Chondrocyte (in vitro differentiated cells): ENCODE measurements at places on chromosomes 5 and 9. TPM values are rescaled to one million over a fixed set of nuclear protein-coding genes. Genes with fewer than 3 reads are reported as not detected.

The ADAMTSL1 gene
- 0.41 to 2.0 TPM (median 1.0 TPM) in 3 replicates for total RNA-seq

DNA sequence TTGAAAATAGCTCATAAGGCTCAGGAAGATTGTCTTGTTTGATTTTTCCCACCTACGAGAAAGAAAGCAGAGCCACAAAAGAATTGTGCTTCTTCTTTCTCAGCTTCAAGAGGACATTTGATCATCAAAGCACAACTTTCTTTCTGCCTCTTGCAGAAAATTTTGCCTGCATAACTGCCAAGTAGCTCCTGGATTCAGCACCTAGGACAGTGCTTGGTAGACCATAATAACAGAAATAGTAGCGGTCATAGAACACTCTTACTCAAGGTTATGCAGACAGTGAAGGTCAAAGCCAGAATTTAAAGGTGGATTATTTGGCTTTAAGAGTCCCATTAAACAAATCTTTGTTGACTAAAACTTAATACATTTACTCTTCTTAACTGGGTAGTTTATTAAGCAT lies 594.7 kb upstream of the CCNG1 start:
- H3K27me3 ChIP-seq: no peaks in the 10 kb centered on the region
- H3K4me1 ChIP-seq: no peaks in the 10 kb centered on the region
- H3K27ac ChIP-seq: no peak overlapping the region

The C8G gene
- total RNA-seq: 2.2 TPM in 1 of 3 replicates, not detected in the others

- H3K36me3 ChIP-seq: no peaks in the 10 kb centered on the region
- no peak overlapping the region for H3K27ac ChIP-seq
- peaks cover 14% of the 10 kb centered on the region for H3K27me3 ChIP-seq
- H3K4me1 ChIP-seq: no peaks in the 10 kb centered on the region
Measured at GRCh38 chr5:7565559-7565958, 169.6 kb downstream of the ADCY2 start.

DNA sequence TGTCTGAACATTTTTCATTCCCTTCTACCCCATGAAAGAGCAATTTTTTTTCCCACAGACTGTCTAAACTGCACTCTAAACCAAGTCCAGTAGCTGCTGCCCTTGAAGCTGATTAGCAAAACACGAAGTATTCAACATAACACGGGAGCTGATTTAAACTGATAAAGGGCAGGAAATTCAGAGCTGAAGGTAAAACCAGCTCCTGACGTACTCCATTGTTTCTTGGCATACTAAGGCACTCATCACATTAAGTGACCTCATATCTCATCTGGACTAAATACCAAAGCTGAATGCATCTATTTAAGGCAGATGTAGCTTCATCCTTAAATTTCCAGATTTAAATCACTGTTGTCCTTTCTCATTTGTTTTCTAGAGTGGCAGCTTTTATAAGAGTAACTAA lies 12.0 kb downstream of the GDF9 start:
- no peak for DNase-seq
- no peaks in the 10 kb centered on the region for H3K4me1 ChIP-seq
- no peaks in the 10 kb centered on the region for H3K36me3 ChIP-seq

- no peak overlapping the region for H3K4me3 ChIP-seq
- no peak for DNase-seq
- H3K4me1 ChIP-seq: peaks cover 19% of the 10 kb centered on the region
- H3K36me3 ChIP-seq: peaks cover 42% of the 10 kb centered on the region
Measured at GRCh38 chr5:9112520-9113291, 433.2 kb downstream of the SEMA5A start.

GRCh38 chr5:153459051-153459743 lies 31.3 kb upstream of the GRIA1 start:
- H3K4me1 ChIP-seq: peaks cover 4% of the 10 kb centered on the region
- DNase-seq: no peak
- no peak overlapping the region for H3K4me3 ChIP-seq
- H3K27ac ChIP-seq: no peak overlapping the region

The DNAH5 gene
- 0.46 to 0.77 TPM (median 0.50 TPM) in 3 replicates for total RNA-seq
